Neural progenitor cell (in vitro differentiated cells): ENCODE measurements at places on chromosomes 11 and 22. TPM values are rescaled to one million over a fixed set of nuclear protein-coding genes. Genes with fewer than 3 reads are reported as not detected.

Gene MYOD1
- not detected in 2 replicates for total RNA-seq

Gene OR5T2
- not detected in 2 replicates for total RNA-seq

Gene ST3GAL4
- 13.0 and 17.9 TPM in 2 replicates for total RNA-seq

Gene NLRP14
- 1.3 and 1.8 TPM in 2 replicates for total RNA-seq

Gene ARHGAP20
- total RNA-seq = not detected in 2 replicates

Gene PNPLA5
- total RNA-seq = 0.11 and 0.22 TPM in 2 replicates

Gene PTPN5
- 8.5 and 15.8 TPM in 2 replicates for total RNA-seq

Gene LRRC74B
- not detected in 2 replicates for total RNA-seq

Gene GLYATL1
- 9.1 and 10.9 TPM in 2 replicates for total RNA-seq

Gene OR51B5
- total RNA-seq = 0.22 TPM in 1 of 2 replicates, not detected in the other

Gene PSMA1
- total RNA-seq = 192 and 271 TPM in 2 replicates

Gene EWSR1
- total RNA-seq = 281 and 379 TPM in 2 replicates

Gene GVQW3
- total RNA-seq = 14.8 and 15.2 TPM in 2 replicates

Gene DEAF1
- 38.4 and 66.4 TPM in 2 replicates for total RNA-seq

Gene PARVA
- 13.6 and 15.3 TPM in 2 replicates for total RNA-seq

DNA sequence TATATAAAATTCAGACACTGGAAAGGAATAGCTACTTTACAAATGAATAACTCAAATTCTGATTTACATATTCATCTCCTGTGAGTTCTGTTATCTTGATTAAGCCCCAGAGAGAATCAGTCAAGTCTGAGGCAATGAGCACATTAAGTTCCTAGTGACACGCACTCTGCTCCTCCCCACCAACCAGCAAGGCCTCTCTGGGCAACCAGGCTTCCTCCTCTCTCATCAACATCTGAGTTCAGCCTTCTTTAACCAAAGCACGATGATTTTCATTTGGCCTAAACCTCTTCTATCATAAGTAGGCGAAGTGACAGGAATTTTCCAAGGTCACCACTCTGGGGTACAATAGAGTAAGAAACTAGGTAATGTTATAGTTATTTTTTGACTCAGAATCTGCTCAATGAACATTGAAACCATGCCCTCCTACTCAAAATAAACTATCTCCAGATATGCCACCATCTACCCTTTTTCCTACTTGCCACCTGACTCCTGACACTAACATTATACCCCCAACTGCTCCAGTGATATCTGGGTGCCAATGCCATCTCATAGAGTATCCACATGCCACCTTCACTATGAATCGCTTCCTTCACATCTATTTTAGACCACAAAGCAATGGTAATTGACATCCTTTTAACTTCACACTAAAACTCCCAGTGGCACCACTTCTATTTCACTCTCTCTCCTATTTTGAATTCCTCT, 114.8 kb downstream of the FAM76B start:
- DNase-seq = no peak

- peak; percentile 63 for DNase-seq
Observed at GRCh38 chr11:134252346-134253187, 585 bp downstream of the THYN1 start.

GRCh38 chr22:46769191-46769675, 6.8 kb downstream of the TBC1D22A start:
- no peak for DNase-seq

GRCh38 chr11:113289431-113290187, 24.8 kb upstream of the TTC12 start:
- DNase-seq = peak; percentile 85

DNA sequence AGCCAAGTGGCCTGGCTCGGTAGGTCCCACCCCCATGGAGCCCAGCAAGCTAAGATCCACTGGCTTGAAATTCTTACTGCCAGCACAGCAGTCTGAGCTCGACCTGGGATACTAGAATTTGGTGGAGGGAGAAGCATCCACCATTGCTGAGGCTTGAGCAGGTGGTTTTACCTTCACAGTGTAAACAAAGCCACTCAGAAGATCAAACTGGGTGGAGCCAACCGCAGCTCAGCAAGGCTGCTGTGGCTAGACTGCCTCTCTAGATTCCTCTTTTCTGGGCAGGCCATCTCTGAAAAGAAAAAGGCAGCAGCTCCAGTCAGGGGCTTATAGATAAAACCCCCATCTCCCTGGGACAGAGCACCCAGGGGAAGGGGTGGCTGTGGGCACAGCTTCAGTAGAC, 22.3 kb upstream of the OR5B21 start:
- no peak for DNase-seq

GRCh38 chr11:129131316-129131715, 60.8 kb downstream of the ARHGAP32 start:
- DNase-seq = no peak

GRCh38 chr11:45679806-45680205, 14.4 kb upstream of the CHST1 start:
- no peak for DNase-seq

DNA sequence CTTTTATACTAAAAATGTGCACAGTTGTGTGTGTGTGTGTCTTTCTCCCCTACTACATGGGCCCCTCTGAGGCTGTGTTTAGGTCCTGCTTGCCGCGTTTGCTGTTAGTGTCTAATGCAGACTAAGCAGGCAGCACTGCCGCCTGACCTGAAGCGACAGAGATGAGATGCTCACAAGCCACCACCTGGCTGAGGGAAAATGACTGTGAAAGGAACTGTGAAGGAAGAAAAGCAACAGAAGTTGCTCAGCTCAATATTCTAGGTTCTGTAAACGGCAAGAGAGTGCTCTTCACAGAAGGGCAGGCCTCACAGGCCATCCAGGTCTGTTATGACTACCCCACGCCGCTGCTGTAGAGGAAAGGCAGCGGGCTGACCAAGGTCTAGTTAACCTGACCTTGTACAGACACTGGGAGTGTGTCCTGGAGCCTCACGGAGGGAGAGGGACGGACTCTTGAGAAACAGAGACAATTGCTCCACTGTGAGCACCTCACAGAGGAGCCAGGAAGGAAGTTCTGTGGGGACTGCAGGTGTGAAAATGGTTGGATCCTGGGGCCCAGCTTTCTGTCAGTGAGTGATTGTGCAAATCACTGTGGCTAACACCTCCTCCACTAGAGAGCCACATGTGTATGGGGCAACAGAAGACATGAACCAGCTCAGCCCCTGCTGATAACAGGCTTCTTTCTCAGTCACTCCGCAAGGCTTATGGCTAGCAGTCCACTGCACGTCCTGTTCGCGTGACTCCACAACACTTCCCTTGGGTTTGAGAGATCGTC, 31.3 kb upstream of the YPEL1 start:
- no peak for DNase-seq

DNA sequence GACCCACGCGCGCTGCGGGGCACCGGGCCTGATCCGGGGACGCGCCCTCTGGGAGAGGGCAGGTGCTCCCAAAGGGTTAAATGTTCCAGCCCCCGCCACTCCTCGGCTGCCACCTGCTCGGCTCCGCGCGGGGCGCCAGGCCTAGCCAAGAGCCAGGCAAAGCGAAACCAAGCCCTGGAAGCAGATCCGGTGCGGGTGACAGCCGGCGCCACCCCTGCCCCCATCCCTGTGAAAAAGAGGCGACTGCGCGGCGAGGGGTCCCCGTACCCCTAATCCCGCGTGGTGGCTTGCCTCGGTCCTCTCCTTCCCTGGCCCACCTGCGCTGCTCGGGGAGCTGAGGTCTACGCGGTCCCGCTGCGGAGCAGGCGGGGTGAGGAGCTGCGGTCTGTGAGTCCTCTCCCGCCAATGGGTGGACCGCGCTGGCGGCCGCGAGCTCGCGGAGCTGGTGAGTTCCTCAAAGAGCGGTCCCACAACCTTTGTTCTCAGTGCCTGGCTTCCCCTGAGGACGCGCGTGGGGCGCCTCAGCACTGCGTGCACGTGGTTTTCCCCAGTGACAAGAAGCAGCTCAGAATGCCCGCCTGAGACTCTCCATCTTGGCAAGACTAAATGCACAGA, at the start of gene ME3:
TSS of gene ME3 (minus strand) at position 610 of the 615 bp plus-strand sequence.
- peak; percentile 65 for DNase-seq

- peak; percentile 79 for DNase-seq
Observed at GRCh38 chr11:134037046-134037908, 31.6 kb upstream of the JAM3 start.

- DNase-seq = peak; percentile 45
Observed at GRCh38 chr11:35717043-35717442, 54.5 kb downstream of the TRIM44 start.

DNA sequence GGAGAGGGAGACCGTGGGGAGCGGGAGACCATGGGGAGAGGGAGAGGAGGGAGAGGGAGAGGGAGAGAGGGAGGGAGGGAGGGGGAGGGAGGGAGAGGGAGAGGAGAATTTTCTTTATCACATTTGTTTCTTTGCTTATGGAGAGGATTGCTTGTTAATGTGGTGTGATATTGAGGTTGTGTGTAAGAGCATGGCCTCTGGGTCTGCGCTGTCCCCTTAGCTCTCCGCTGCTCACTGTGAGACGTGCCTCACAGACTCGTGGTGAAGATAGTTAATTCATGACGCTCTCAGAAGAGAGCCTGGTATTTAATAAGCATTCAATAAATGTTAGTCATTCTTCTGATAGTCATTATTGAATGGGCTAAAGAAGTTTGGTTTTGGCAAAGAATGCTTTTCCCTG, 26.2 kb downstream of the PPFIA1 start:
- DNase-seq = no peak

- no peak for DNase-seq
Observed at GRCh38 chr11:57978686-57979531, 44.8 kb upstream of the OR9Q1 start.

GRCh38 chr22:50141891-50142363, 28.6 kb upstream of the PANX2 start:
- peak; percentile 76 for DNase-seq

DNA sequence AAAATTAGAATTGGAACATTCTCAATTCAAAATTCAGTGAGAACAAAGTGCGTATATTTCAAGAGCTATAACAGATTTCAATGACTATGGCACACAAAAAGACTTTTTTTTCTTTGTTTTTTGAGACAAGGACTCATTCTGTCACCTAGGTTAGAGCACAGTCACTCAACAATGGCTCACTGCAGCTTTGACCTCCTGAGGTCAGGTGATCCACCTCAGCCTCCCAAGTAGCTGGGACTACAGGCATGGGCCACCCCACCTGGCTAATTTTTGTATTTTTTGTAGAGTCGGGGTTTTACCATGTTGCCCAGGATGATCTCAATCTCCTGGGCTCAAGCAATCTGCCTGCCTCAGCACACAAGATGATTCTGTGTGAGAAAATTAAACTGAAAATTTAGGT, 51.5 kb downstream of the PIK3C2A start:
- DNase-seq = no peak

GRCh38 chr11:61743486-61744095, 8.8 kb upstream of the MYRF start:
- DNase-seq = peak; percentile 40

DNA sequence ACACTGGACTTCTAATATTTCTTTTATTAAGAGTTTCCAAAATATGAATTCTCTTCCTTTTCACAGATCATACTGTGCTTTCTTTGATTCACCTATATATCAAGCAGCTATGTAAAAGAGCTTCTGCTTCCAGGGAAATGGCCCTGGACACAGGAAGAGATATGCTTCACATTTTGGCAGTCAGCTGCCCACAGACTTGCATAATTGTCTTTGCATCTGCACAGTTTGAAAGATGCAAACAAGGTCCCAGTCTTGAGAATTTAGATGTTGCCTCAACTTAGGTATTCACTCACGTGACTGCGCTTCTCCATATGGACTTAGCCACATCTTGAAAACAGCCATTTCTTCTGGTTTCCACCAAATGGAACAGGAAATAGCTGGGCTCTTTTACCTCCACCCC, 92.3 kb upstream of the POU2AF2 start:
- DNase-seq = no peak

DNA sequence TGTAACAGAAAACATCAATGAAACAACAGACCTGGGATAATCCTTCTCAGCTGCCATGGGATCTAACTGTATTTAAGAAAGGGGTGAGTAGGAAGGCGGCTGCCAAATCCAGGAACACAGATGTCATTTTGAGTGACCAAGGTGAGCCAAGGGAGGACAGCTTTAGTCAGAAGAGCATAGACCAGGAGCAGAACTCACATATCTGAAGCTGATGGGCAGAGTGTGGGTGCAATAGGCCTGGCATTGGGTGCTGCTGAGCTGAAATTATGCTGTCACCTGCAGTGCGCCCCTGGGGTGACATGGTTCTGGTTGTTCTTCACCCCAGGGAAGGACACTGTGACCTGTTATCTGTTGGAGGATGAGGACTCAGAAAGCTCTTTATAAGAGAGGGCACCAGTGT, 88.9 kb upstream of the TOP3B start:
- DNase-seq = no peak

- DNase-seq = no peak
Observed at GRCh38 chr11:124442847-124443246, 2.6 kb downstream of the OR8B8 start.

DNA sequence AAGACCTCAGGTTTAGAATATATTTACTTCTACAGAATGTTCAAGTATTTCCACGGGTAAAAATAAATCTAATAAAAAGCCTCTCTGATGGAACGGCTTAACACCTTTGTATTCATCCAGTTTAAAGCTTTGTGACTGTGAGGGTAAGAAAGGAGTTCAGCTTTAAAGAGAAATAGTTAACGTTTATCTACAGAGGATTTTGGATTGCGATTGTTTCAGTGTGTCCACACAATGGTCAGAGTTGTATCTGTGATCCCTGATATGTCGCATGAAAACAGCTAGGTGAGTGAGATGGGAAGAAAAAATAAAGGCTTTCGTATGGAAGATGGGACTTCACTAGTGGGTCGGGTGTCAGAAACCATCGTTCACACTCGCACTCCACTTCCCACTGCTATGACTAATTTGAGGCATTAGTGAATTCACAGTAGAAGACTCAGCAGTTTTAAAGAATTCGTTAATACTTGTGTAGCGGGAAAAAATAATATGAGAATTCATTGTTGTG, 1.6 kb downstream of the APLP2 start:
- no peak for DNase-seq

- DNase-seq = no peak
Observed at GRCh38 chr11:18709414-18709813, 10.8 kb downstream of the TMEM86A start.

DNA sequence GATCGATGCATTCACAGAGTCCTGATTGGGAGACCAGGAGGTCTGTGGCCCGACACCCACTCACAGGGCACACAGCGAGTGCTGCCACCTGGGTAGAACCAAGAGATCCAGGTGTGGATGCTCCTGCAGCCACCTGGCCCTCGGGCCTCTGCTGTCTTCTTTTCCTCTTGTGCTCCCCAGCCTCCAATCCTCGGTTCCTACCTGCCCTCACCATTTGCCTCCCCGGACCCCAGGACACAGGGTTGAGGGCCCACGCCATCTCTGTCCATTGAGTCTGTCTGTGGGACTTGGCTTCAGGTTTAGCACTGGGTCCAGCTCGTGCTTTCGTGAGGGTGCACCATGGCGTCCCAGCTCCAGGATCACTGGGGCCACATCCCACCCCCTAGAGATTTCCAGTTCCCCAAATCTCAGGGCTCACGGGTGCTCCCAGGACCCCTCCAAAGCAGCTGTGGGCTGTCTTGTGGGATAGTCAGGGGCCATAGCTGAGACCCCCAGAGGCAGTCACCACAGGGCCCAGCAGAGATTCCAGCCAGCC, 591.1 kb downstream of the BRD1 start:
- DNase-seq = no peak

DNA sequence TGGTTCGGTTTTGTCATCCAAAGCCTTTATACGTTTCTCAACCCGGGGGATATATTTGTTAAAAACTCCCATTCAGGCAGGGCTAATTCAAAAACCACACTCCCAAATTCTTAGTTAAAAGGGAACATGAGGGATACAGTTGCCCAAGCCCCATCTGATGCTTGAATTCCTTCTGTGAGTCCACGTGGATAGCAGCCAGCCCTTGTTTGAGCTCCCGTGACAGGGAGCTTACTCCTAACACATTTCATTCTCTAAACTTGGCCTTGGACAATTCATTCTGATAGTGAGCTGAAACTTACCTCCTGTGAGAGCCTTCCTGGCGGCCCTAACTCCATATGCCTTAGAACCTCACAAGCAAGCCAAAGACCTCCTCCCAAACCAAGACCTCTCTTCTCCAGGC, 357.5 kb downstream of the TENM4 start:
- DNase-seq = no peak
